NCI-H526 treated with DMSO at 0.1 percent for 48 hours (cell line): ENCODE measurements at places on chromosomes 7 and 10.
A peak's percentile ranks its signal among the peaks of the same experiment; 100 is the strongest.

GRCh38 chr7:84664626-84665025 is 470.0 kb upstream of the SEMA3A start:
- DNase-seq, result no peak

DNA sequence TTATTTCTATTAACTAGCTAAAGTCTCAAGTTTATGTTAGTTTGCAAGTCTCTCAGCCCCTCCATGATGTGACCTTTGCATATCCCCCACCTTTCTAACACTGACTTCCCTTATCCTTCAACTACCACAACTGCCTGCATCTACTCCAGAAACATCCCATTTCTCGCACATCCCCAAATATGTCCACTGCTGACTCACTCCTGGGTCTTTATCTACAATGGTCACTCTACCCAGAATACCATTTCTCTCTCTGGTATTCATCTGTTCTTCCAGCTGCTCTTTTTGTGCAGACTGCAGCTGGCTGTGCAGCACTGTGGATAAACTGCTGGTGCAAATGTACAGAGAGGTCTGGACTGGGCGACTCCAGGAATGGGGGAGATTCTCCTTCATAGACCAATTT is 32.7 kb upstream of the PRSS1 start:
- DNase-seq, result no peak

DNA sequence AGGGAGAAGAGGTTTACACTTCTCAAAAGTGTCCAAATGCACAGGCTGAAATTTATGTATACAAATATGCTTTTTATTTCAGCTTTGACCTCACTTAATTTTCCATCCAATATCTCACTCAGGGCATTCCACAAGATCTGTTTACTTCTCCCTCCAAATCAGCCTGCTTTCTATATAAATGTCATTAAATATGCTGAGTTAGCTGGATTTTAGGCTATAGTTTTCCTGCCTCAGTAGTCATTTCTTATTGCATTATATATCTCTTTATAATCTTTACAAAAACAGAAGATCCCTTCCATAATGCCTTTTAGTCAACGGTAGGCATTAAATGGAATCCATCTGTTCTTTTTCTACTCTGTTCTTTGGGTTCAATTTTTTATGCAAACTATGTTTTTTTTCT is 71.7 kb upstream of the KCND2 start:
- DNase-seq, result no peak

DNA sequence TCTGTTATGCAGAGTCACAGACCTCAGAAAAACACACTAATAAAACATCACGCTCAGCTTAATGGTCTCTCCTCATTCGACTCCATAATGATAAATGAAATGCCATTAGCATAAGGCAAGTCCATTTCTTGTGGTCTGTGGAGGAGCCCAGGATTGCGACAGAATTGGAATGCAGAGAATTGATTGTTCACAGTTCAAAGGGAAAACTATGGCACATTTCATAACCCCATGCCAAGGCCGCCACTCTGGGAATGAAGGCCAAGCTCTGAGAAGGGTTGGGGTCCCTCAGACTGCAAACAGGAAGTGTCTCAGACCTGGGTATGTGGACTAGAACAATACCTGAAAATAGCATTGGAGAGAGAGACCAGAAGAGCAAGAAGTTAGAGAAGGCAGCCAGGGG is 398.9 kb downstream of the ADRA2A start:
- DNase-seq, result no peak

DNA sequence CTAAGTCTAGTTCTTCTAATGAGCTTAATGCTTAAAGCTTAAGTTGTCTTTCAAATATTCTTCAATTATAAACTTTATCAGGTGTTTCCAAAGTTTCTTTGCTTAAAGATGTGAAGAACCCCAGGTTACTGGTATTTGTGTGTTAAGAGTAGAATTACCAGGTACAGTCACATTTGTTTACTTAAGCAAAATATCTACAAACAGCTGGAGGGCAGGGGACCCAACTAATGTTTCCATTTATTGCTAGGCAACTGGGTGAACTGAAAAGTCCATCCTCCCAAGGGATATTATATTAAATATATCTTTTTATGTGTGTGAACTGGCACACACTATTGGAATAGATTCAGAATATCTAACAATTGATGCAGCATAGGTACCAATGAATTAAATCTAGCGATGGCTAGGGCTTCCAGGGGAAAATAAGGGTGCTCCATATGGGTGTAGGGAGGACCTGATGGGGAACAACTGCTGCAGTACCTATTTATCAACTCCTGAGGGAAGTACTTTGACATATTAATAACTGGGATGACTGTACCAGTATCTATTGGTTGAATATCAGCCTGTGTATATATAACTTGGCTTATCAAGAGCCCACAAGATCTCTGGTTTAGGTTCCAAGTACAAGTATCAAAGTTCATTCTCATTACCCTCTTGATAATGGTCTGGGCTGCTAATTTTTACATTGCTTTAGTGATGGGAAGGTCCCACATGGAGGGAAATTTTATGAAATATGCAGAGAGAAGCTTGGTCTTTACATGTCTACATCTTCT is 10.3 kb upstream of the AGR3 start:
- DNase-seq, result peak; percentile 90

DNA sequence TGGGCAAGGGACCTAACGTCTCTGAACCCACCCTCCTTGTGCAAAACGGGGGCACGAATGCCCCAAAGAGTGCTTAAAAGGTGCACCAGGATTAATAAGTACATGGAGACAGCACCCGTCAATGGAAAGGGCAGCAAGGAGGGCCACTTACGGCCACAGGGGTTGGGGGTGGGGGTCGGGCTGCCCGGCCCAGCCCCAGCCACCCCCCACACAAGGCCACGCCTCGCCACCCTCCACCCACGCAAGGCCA is 213.4 kb downstream of the MAD1L1 start:
- DNase-seq, result no peak

- DNase-seq, result no peak
Measured at GRCh38 chr10:121608469-121609190, 10.4 kb upstream of the FGFR2 start.

DNA sequence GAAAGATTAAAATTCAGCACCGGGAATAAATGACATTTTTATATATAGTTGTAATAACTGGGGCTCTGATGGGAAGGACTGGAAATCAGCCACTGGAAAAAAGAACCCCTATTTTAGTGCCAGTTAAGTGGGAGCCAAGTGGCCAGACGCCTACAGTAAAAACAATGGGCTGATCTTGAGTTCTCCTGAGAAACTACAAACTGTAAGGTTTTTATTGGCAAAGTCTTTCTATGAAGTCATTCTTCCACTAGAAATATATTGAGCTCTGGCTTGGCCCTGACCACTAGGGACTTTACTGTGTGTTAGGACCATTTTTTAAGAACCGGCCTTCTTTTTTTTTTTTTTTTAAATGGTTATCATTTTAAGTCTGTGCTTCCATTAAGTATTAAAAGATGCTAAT is 79.6 kb downstream of the ZNF22 start:
- DNase-seq, result no peak

GRCh38 chr10:112844681-112845544 is 105.1 kb upstream of the TCF7L2 start:
- DNase-seq, result no peak

- no peak for DNase-seq
Measured at GRCh38 chr10:109886781-109887140, 36.5 kb downstream of the XPNPEP1 start.

DNA sequence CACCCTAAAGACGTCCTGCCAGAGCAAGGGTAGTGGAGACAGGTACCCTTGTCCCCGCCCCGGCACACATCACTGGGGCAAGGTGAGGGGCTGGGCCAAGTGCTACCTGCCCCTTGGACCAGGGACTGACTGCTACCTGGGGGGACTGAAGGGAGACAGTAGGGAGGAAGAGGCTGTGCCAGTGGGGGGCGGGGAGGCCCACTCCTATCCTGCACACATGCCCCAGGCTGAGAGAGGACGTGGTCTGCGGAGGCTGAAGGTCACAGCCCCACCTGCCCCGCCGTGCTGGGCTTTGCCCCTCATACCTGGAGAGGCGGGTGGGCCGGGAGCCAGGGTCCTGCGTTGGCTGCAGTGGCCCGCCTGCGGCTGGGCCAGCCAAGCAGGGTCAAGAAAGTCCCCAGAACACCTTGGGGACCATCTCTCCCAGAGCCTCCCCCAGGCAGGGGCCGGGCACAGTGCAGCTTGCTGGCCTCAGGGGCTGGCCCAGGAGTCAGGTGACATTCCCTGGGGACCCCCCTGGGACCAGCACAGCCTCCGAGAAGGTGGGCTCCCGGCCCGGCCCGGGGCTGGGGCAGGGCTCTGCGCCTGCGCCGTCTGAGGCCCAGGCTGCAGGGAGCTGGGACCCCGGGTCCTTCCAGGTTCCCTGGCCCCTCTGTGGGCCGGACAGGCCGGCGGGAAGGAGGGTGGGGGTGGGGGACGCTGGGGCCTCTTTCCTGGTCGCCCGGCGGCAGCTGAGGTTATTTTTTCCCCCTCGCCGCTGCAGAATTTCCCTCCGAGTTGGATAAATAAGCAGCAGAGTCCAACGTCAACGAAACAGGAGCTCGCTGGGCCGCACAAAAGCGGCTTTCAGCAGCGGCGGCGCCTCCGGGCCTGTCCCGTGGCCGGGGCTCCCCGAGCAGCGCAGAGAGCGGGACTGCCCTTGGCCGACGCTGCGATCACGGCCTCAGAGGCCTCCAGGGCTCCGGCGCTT is 9.8 kb upstream of the FZD9 start:
- peak; percentile 15 for DNase-seq
